ENCODE measurements at places on chromosomes 16 and 17. TPM values are rescaled to one million over a fixed set of nuclear protein-coding genes. Genes with fewer than 3 reads are reported as not detected.

Gene EZH1
- 34.2 TPM for total RNA-seq

Gene BCL6B
- 0.86 TPM for total RNA-seq

Gene KRT20
- not detected for total RNA-seq

Gene MYH13
- total RNA-seq = not detected

Gene RASD1
- total RNA-seq = 1.2 TPM

Gene LITAF
- total RNA-seq = 91.0 TPM

Gene CLEC18C
- total RNA-seq = not detected

Gene HS3ST2
- total RNA-seq = not detected

Gene SOST
- total RNA-seq = not detected

Gene CMTM2
- 0.87 TPM for total RNA-seq

DNA sequence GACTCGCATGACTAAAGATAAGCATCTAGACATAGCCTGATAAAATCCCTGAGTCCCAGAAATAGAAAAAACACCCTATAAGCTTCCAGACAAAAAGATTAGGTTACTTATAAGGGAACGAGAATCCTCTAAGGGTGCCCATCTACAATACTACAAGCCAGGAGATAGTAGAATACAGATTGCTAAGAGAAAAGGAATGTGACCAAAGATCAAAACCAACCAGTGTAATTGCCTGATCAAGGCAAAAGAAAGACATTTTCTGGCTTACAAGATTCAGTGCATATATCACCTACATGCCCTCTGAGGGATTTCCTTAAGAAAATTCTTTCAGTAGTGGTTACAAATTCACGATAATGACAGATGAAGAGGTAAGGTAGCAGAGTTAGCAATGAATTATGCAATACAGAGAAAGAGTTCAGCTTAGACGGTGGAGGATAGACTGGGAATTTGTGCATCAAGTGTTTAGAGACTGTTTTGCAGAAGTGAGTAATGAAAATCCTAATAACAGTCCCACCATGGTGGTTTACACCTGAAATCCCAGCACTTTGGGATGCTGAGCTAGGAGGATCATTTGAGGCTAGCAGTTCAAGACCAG, 35.0 kb downstream of the BCL7C start:
- no peak for DNase-seq

DNA sequence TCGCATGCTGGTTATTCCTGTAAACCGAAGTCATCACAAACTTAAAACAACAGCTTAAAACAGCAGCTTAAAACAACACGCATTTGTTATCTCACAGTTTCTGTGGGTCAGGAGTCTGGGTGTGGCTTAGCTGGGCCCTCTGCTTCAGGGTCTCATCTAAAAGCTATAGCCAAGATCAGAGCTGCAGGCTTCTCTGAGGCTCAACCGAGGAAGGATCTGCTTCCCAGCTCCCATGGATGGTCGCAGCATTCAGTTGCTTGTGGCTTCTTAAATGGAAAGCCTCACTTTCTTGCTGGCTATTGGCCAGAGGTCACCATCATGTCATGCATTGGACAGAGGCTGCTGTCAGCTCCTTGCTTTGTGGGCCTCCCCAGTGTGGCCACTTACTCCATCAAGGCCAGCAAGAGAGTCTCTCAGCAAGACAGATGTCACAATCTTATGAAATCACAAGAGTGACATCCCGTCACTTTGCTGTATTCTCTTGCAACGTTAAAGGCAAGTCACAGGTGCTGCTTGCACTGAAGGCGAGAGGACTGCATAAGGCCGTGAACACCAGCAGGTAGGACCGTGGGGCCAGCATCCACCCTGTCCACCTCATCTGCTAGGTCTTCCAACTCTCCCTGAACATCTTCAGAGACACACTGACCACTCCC, 117.9 kb upstream of the TNRC6C start:
- no peak for DNase-seq

DNA sequence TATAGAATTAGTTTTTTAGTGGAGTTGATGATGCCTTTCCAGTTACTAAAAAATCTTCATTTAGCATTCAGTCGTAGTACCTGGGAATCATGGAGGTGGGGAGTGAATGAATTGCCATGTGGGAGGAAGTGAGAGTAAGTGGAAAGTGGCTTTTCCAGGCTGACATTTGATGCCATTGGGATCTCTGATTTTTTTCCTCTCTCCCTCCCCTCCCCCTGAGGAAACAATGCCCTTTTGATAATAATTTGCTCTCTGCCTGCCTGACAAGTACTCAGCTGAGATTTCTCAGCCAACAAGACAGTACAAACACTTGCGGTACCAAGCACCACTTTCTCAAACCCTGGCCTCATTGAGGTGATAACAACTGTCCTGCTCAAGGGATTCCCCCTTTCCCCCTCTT, 2.2 kb downstream of the UBE2Z start:
- no peak for DNase-seq

DNA sequence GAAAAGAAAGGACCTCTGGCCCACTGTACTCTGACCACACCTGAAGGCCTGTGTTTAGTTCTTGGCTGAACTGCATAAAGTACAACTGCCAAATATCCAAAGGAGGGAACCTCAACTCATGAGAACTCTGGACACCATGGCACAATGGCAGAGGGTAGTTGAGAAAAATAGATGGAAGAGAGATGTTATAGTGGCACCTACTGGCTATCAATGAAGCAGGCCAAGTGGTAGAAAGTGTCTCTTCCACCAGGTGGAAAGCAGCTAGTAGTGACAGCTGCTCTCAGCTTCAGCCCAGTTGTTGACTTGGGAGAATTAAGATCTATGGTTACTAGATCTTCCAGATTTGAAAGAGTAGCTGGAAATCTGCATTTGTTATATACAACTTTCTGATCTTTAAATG, 3.2 kb downstream of the MED31 start:
- DNase-seq = no peak

- DNase-seq = no peak
These were observed 496.7 kb upstream of the RBFOX1 start for GRCh38 chr16:6835941-6836340.

- DNase-seq = peak; percentile 84
These were observed 40.9 kb downstream of the RFFL start for GRCh38 chr17:35022536-35023063.

DNA sequence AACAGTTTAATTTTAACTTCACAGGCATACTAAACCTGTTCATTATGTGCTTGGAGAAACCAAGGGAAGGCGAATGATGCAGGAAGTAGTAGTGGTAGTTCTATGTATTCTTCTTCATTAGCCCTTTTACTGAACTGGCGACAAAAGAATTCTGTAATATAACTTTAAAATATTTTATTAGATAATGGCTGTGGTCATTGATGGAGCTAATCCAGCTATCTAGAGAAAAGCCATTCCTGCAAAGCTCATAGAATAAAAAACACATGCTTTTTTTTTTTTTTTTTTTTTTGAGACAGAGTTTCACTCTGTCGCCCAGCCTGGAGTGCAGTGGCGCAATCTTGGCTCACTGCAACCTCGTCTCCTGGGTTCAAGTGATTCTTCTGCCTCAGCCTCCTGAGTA, 23.5 kb downstream of the TANC2 start:
- DNase-seq = no peak

- DNase-seq = no peak
These were observed 19.9 kb downstream of the ERCC4 start for GRCh38 chr16:13939821-13940220.

GRCh38 chr17:1773696-1774181, 11.9 kb downstream of the SERPINF1 start:
- no peak for DNase-seq

DNA sequence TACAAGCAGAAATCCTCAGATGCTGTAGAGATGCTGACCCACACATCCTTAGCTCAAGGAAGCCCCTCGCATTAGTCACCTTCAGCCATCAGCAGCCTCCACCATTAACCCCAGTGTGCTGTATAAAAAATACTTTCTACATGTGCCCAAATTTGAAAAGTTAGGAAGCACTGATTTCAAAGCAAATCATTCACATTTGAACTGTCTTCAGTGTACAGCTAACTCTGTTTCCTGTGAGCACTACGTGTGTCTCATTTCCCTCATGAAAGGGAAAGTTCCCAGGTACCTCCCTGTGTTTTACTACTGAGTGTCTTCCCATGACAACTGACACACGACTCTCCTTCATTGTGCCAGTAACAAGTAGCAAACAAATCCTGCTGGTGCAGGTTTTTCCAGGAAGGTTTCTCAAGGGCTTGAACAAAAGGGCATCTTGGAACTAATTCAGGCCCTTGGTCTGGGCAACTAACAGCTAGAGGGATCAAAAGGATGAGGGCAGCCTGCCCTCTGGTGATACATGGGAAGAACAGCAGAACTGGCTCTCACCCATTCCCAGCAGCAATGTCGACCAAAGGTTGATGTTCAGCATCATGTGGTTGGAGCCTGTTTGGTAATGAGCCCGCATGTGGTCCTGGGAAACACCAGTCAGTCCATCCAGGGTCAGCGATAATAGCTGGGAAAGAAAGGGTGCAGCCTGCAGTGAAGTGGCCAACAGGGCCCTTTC, 4.0 kb downstream of the SLC35B1 start:
- no peak for DNase-seq

DNA sequence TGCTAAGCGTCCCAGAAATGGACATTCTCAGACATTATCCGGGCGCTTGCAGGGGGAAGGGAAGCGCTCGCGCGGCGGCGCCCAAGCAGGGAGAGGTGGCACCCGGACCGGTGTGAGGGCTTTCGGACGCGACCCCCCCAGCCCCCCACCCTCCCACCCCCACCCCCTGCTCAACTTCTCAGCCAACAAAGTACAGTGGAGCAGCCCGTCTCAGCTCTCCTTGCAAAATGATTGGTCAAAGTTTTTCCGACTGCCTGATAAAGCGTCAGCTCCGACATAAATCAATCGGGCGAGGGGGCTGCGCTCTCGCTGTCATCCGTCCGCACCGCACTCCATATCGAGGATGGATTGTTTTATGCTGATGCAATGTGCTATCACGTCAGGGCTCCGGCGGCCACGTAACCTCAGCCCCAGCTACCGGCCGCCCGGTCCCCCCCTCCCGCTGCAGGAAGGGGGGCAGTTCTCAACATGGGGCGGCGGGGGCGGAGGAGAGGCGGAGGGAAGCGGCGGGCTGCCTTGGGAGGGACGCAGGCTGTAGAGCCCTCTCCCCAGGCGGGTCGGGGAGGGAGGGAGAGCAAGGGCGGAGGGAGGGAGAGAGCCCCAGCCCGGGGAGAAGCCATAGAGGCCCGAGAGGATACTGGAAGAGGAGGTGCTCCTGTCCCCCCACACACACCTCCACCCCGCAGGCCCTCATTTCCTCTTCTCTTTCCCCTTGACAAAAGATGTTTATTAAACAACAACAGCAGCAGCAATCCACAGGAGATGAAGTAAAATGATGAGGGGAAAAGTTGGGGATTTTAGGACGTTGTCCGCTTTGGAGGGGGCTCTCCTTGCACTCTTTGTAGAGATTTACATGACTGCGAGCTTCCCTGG, at the start of gene HOXB9:
TSS of gene HOXB9 (minus strand) at position 114 of the 873 bp plus-strand sequence. CDS start at position 25, 89 bp downstream.
- no peak for DNase-seq

- DNase-seq = peak; percentile 69
These were observed 61.6 kb downstream of the TIMM22 start for GRCh38 chr17:1058423-1059130.

DNA sequence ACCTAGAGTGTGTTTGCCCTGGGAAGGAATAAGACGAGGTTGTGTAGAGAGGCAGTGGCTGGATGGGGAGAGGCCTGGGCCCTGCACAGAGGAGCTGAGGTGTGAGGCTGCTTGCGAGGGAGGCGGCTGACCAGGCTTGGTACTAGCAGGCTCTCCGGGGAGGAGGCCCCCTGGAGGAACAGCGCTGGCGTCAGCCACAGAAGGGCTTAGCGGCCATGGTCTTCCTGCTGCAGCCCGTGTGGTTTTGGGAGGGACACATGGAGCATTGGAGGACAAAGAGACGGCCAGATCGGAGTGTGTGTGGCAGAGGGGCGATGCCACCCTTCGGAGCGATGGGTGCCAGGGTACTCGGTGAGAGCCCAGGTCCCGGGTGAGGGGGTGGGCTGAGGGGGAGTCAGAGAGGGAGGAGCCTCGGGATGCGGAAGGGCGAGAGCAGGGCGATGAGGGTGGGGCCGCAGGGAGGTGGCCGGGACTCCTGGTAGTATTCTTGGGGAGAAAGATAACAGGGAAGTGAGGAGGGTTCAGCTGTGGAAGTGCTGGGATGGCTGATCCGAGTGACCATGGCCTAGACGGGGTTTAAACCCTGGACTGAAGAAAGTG, 8.3 kb downstream of the BANP start:
- DNase-seq = no peak

DNA sequence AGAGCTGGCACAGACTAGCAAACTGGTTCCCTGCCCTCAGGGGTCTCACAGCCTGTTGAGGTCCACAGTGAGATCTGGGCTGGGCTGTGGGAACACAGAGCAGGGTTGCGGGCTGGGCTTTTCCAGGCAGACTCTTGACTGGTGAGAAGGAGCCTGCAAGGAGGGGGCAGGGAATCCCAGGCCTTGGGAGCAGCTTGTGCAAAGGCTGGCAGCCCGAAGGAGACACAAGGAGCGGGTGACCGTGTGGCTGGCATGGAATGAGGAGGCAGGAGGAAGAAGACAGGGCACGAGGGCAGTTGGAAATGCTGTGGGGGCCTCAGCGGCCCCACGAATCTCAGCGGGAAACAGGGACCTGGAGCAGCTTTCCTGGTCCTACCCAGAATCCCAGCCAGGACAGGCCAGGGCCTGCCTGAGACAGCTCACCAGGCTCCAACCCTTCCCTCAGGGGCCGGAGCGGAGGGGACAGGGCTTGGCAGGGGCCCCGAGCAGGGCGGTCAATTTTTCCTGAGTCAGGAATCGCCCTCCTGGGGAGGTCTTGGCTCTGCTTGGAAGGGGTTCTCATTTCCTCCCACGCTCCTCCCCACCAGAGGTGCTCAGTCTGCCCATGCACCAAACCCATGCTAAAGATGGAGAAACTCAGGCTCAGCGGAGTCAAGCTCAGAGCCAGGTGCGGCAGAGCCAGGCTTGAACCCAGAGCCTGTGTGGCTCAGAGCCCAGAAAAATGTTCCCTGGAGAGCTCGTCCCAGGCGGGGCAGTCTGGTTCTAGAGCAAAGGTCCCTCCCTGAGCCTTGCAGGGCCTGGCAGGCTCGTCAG, 9.2 kb upstream of the SNN start:
- DNase-seq = no peak

DNA sequence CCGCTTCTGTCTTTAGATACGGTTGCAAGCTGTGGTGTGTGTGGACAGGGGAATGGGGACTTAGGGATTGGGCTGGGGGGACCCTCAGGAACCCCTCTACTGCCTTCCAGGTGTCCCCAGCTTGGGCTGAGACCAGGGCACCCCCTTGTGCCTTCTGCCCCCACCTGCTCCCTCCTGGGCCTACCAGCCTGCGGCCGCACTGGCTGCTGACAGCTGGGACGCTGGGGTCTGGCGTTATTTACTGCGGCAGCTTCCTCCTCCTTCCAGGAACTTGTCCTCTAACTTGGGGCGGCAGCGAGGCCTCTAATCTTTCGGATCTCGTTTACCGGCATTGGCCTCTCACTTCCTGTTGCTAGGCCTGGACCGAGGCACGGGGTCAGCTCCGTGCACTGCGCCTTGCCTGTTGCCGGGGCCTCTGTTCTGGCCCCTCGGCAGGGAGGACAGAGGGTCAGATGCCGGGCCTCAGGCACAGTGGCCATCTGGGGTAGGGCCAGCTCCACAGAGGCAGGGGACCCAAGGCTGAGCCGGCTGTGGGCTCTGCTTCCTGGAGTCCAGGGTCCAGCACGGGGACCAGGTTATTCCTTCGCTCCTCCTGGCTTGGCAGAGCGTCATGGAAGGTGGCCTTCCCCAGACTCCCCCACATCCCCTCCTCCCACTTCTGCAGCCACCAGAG, 31.8 kb downstream of the TMEM235 start:
- DNase-seq = no peak

- DNase-seq = no peak
These were observed 55.7 kb downstream of the SREBF1 start for GRCh38 chr17:17780922-17781590.
